Prostate gland (tissue), 2 donors: ENCODE measurements at places on chromosomes 5 and 9.

DNA sequence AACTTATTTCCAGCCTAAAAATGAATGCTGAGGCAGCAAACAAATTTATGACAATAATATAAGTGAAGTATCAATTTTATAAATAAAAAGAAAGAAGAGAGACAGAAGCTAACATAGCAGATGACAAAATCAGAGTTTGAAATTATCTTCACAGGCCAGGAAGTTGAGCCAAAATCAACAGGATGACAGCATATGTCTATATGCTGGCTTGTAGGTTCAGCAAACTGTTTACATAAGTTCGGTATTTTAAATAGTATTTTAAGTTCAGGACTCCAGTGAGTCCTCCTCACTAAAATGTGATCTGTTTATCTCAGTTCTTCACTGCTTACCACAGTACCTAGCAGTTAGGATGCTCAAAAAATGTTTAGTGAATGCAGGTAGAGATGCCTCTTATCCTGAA lies 359.6 kb upstream of the SMC2 start:
- DNase-seq = no peak

DNA sequence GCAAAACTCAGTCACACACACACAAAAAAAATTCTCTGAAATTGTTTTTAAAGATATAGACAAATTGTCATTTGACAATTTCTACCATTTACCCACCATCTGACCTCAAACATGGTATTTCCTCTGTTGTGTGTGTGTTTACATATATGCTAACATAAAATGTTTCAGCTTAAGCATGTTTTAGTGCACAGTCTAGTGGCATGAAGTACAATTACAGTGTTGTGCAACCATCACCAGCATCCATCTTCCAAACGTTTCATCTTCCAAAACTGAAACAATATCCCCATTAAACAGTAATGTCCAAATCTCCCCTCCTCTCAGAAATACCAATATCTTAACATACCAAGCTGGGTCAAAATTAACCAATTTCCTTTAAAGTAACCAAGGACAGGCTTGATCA lies 65.2 kb downstream of the MYO10 start:
- DNase-seq = no peak

DNA sequence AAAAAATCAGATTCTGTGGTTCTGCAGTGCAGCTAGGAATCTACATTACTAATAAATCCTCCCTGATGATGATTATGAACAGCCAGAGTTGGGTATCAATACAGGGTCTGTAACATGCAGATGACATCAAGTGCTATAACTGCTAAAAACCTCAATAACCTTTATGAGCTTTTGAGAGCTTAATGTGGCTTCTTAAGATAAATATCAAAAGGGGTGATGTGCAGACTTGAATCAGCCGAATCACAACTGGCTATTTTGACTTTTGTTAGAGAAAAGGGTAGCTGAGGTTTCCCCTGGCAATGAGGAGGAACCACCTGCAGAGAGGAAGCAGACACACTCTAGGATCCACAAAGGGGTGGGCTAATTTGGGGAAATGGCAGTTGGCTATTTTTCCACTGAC lies 30.2 kb downstream of the CAPSL start:
- no peak for DNase-seq

DNA sequence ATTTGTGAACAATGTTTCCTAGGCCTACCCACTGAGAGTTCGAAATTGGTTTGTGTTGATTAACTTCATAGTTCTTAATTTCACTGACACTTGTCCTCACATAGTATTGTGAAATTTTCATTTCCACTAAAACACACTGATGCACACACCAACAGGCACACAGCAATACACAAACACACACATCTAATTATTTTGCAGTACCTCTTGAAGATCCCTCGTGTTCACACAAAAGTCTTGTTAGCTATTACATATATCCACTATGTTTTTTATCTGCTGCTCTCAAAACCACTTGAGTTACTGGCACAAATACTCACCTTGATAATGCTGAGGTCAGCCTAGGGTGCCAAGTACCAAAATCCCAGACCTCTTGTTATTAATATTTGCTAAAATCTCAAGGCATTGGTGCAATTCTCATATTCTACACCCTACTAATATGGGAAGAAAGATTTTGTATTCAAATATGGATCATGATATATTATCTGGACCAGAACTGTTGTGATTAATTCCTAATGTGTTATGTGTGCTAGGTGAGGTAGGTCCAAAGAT lies 767.4 kb upstream of the CDH10 start:
- DNase-seq = no peak

DNA sequence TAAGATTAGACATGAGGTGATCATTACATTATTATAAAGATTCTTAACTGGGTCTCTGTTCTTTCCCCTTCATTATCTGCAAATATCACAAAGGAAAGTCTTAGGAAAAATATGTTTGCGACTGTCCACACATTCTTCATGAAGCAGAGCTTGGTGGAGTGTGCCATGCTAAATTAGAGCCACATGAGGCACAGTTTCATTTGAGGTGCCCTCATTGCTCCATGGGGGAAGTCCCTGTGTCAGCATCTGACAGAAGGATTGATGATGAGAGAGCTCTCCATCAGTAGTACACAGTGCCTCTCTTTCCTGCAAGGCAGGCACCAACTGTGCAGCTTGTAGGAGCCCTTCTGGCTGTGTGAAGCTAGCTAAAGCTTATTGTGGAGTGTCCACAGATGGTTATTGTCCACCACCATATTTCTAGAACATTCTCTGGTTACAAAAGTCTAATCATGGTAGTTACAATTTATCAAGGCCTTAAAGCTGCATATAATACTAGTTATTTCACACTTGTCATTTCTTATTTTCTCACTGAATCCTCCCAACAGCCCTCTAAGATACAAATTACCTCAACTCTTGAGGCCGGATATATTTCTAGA lies 63.9 kb downstream of the C9orf152 start:
- no peak for DNase-seq

- no peak for DNase-seq
Observed at GRCh38 chr5:111389390-111390082, 122.8 kb downstream of the STARD4 start.

- DNase-seq = peak; percentile 5
Observed at GRCh38 chr5:54785729-54786591, 199.4 kb downstream of the ESM1 start.

DNA sequence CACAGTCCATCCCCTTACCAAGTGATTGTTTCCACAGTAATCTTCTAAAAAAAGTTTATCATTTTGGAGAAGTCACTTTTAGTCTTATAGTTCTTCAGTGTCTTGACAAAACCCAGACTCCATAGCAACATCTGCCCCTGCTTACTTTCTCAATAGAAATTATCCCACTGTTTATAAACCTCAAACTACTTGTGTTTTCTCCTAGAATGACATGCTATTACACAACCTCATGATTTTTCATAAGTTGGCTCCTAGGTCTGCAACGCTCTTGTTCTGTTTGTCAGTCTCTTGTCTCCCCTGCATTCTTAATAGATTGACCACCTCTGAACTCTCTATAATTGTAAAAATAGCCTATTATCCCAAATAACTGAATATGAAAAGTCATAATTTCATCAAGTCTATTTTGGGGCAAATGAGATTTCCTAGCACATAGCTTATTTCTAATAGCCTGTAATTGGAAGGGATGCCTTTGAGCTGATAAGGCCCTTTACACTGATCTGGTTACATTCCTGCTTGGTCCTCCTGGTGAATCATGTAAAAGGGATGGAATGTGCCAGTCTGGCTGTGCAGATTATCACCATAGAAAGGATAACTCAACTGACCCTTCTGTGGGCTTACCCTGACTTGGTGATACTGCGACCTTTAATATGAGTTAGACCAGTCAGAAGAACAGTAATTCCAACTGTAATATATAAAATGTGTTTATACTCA lies 69.6 kb downstream of the CHSY3 start:
- DNase-seq = no peak

- no peak for DNase-seq
Observed at GRCh38 chr9:34628656-34629490, at the start of gene ARID3C. TSS of gene ARID3C (minus strand) at chr9:34629066. CDS start at chr9:34628014, 1,052 bp downstream.

GRCh38 chr9:69885474-69885929 lies 64.9 kb downstream of the CFAP95 start:
- no peak for DNase-seq

GRCh38 chr5:55230086-55230629 lies 3.0 kb upstream of the MCIDAS start:
- DNase-seq = no peak

GRCh38 chr9:117777823-117778222 lies 73.6 kb downstream of the TLR4 start:
- no peak for DNase-seq

DNA sequence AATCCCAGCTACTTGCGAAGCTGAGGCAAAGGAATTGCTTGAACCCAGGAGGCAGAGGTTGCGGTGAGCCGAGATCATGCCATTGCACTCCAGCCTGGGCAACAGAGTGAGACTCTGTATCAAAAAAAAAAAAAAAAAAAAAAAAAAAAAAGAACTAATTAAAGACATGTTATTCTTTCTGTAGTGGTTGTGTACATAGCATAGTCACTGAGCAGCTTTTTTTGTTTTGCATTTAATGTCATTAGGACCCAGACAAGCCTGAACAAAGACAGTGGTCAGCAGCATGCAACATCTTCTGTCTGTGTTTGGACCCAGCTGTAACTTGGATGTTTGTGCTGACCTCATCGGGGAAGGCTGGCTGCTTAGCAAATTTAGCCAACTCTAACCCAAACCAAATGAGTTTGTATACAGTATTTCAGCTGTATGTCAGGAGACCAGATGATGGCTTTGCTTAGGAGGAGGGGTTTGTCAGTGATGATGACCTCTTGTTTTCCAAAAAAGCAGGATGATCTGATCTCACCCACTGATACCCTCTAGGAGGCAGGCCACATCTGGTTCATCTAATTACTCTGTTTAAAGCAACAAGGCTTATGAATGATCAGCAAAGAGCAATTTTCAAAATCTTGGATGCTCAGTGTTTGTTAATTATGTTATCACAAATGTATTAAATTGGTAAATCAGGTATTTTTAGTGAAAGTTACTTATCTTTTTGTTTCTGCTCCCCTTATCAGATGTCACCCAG lies 39.5 kb downstream of the SNCAIP start:
- DNase-seq = no peak

DNA sequence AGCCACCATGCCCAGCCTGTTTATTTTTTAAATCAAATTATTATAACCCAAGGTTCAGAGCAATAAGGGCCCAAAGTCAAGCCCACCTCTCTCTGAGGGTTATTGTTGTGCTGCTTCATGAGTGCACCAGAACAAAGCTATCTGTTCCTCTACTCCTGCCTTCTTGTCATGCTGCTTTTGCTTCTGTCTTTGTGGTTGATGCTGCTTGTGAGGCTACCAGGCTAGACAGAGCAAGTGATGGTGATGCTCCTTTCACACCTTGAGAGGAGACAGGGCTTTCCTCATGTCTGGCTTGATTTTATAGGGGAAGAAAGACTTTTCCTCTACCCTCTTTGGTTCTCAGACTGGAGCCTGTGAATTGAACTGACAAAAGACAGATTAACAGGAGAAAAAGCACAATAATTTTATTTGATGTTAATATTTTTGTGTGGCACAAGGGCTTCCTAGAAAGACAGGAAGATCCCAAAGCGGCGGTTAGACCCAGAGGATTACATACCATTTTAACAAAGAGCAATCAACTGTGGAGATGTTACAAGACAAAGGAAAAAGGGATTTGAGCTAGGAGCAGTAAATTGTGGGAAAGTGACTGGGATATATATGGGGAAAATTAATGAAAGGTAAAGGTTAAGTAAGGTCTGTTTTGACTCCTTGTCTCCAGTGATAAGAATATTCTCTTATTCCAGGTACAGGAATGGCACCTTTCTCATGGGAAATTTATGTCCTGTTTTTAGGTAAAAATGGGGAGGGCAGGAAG lies 4.4 kb upstream of the CD180 start:
- no peak for DNase-seq

DNA sequence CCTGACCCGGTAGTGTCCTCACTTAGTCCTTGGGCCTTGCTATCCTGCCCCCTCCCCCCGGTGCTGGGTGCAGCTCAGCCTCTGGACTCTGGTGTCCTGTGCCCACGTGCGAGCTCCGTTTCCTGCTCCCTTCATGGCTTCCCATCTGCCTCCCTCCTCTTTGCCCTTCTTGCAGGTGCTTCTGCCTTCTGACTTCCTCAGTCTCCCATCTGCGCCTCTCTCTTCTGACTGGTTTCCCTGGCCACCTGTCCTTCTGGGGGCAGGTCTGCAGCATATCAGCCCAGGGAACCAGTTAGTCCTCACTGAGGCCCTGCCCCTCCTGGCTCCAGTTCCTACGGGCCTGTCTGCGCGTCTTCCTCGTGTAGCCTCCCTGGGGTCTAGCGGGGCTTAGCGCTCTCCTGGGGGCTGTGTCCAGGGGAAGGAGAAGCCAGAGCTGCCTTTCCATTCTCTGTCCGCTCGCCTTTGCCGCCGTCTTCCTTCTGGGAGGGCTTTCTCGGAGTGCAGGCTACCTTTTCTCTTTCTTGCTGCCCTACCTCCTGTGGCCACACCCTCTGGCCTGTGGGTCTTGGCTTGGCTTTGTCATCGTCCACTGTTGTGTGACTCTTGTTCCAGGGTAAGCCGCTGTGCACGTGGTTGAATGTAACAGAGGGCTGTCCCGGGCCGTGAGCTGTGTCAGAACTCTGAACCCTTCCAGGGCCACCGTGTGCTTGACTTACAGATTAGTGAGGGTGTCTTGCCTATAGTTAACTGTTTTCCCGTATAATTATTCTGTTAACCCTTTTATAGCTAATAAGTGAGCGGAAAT lies 51.8 kb downstream of the EHMT1 start:
- DNase-seq = peak; percentile 63

DNA sequence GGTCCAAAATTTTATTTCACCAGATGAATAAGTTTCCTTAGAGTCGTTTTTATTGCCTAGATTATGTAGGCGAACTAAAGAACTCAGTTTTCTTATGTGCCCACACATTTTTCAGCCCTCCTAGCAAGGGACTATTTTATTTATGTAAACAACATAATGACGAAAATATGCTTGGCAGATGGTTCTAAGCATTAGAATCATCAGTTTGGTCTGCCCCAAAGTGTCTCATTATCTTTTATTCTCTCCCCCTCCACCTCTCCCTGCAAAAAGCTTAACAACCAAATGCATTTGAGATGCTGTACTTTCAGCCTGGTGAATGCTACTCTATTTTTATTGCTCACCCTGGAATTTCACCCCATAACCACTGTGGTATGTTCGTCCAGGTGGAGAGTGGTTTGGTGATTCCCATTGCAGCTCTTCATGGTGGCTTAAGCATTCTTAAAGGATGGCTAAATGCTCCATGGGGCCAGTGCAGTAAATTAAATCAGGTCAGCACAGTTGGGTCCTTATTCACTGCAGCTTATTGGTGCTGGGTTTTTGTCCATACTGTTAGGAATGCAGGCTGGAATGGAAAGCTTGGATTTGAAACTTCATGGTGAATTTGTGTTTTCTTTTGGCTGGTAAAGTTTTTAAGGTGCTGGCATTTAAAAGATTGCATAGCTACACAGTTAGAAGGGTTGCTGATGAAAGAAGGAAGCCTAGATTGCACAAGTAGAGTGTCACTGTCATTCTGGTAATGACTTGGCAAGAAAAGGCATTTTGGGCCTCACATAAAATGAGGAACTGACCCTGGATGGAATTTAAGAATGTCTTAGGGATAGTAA lies 39.2 kb downstream of the TLE4 start:
- no peak for DNase-seq

DNA sequence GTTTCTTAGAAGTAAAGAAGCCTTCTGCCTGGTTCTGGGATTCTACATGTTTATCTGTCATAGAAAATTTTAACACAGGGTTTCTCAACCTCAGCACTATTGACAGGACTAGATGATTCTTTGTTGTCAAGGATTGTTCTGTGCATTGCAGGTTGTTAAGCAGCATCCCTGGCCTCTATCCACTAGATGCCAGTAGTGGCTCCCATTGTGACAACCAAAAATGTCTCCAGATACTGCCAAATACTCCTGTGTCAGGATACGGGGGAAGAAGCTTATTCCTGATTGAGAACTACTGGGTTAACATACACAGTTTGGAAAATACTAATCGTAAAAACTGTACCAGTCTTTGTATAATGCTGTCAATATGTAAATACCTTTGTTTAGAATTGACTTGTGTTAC lies 167.1 kb downstream of the NIPBL start:
- no peak for DNase-seq
